NCI-H524 (cell line): ENCODE measurements at places on chromosomes 11 and 22.
A peak's percentile ranks its signal among the peaks of the same experiment; 100 is the strongest.

DNA sequence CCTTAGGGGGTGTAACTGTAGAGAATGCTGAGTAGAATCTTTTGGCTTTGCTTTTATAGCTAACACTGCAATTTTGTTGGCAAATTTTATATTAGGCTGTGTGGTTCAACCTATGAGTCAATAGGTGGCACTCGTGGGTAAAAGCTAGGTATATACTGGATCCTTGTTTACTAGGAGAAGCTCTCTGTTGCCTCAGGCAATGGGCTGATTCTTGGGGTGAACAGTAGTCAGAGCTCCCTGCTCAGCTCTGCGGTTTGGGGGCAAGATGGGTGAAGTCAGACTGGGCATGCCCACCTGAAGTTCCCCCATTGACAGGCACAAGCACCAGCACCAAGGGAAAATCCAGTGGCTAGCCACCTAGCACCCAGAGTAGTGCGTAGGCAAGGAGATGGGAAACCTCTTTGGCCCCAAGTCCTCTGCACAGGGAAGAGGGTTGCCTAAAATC lies 238.7 kb downstream of the FAM181B start:
- DNase-seq, result peak; percentile 41

DNA sequence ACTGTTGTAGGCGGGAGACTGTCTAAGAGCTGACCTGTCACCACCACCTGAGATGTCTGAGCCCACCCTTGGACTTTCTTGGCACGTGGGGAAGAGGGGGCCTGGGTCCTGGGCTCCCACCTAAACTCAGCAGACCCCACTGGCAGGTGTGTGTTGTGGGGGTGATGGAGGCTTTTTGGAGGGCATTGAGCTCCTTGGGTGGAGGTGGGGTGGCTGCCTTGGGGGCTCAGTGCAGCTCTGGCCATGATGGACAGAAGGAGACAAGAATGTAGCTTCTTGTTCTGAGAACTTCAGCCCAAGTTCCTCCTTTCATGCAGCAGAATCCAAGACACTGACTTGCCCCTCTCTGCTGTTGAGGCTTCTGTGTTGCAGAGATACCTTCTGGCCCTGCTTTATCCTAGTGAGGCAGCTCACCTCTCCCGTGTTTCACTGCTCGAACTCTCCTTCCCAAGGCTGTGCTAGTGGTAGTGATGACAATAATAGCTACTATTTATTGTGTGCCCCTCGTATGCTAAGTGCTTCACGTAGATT lies 116.6 kb upstream of the OR4B1 start:
- no peak for DNase-seq

GRCh38 chr11:86120807-86121206 lies 51.9 kb upstream of the PICALM start:
- DNase-seq, result no peak

- DNase-seq, result no peak
These were observed 17.5 kb downstream of the TSSC4 start for GRCh38 chr11:2417856-2418692.

GRCh38 chr11:1779806-1780699 lies 16.3 kb upstream of the CTSD start:
- DNase-seq, result no peak

- no peak for DNase-seq
These were observed 50.5 kb upstream of the PARVG start for GRCh38 chr22:44130076-44130711.

GRCh38 chr22:37561212-37562048 lies 1.1 kb downstream of the CDC42EP1 start:
- DNase-seq, result peak; percentile 13

GRCh38 chr11:7551571-7551970 lies 37.8 kb downstream of the PPFIBP2 start:
- no peak for DNase-seq

DNA sequence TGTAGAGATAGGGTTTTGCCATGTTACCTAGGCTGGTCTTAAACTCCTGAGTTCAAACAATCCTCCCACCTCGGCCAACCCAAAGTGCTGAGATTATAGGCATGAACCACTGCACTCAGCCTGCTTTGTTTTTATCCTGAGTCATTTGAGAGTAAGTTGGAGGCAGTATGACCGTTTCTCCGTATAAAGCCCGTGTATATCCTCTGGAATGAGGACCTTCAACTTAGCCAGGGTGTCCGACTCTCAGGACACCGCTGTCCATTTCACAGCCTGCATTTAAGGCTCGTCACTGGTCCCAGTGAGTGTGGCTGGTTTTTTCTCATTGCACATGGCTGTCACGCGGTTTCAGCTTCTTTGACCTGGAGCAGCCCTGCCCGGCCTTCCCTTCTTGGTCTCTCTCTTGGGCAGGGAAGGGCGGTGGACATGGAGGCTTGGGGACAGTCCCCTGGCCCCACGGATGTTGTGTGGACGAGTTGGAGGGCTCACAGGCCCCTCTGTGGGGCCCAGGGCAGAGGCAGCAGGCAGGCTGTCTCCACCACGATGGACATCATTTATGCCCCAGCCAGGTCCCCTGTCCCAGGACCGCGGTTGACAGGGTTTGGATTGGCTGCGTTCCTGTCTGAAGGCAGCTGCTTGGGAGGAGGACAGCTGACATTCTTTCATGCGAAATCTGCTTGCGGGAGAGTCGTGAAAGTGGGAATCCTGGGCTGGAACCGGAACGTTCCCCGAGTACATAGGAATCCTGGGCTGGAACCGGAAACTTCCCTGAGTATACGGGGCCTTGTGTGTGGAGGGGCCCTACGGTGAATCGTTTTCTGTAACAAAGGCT lies 93.3 kb downstream of the KCNQ1 start:
- no peak for DNase-seq

DNA sequence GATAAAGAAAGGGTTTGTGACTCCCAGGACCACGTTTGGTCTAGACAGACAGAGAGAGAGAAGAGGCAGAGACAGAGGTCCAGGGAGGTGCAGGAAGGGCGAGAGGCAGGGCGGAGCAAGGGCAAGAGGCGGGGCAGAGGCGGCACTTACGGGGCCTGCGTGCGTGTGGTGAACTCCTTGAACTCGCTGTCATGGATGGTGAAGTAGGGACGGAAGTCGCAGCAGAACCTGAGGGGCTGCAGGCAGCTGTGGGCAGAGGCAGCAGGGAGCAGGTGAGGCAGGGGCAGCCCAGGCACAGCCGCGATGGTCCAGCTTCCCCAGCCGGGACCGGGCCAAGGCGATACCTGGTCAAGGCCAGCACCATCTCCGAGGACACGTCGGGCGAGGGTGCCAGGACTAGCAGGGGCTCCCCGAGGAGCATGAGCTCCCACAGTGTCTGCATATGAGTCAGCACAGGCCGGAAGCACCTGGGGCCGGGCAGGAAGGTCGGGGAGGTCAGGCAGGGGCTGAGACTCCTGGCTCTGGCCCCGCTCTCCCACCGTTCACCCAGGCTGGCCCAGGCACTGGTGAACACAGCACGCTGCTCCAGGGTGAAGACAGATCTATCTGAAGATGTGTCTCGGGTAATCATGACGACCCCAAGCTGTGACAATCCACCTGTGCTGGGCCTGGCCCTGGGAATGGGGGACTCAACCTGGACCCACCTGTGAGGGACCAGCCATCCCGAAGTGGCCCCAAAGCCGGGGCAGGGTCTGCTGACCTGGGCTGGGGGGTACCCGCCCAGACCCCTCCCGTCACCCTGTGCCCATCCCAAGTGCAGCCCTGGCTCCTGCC lies 7.2 kb upstream of the PLXNB2 start:
- no peak for DNase-seq

GRCh38 chr22:20928573-20928967 lies 11.4 kb downstream of the CRKL start:
- no peak for DNase-seq

DNA sequence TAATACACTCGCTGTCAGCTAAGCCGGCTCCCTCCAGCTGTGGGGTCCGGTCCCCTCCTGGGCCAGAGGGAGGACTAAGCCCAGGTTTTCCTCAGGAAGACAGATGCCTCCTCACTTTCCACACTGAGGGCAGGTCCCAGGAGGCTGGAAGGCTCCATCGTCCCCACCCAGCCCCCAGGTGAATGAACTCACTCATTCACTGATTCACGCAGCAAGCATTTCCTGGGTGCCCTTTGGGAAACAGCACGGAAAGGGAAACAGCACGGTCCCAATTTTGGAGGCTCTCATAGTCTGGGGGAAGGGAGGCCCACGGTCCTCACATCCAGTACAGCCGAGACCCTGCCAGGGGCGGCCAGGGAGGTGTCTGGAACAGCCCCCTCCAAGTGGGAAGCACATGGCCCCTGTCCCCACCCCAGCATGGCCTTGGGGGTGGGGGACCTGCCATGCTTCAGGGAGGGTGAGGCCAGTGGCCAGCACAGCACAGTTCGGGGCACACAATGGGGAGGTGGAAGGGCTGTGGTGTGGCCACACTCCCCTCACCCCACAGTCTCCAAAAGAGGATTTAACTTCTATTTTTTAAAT lies 9.3 kb upstream of the TH start:
- no peak for DNase-seq

DNA sequence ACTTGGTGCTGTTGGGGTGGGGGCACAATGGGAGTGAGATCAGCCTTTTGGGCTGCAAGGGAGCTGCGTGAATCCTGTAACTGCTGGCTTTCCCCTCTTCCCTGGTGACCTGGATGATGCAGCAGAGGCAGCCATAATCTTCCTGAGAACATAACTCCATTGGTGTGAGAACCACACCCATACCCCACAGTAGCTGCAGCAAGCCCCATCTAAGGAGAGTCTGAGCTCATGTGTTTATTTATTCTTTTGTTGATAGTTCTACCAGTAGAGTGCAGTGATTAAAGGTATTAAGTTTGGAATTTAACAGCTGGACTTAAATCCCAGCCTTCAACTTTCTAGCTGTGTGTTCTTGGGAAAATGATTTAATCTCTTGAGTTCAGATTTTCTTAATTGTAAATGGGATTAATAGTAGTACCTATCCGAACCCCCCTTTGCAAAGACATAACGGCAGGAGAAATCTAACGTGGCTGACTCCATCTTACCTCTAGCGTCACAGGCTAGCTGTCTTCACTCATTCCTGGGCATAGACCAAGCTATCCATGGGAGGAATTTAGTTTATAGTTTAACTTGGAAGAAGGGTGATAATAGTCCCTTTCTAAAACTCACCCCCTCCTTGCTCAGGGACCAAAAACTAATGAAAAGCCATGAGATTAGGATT lies 385.0 kb upstream of the DDI1 start:
- DNase-seq, result no peak

DNA sequence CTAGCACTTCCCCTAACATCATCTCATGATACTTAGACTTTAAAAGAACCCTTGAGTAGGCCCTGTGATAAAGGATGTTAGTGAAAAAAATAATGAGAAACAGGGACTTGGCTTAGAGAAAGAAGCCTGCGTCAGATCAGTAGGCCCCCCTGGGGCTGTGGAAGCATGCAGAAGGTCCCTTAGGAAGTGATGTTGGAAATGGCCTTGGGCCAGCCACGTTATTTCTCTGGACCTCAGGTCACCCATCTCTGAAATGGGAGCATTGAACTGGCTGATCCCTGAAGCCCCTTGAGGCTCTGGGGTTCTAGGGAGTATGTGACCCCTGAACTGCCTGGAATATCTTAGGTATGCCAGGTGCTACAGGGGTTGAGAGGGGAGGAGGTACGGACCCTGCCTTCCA lies 40.2 kb downstream of the MCM5 start:
- DNase-seq, result no peak

- DNase-seq, result no peak
These were observed 513.6 kb downstream of the METTL15 start for GRCh38 chr11:28621753-28622152.

- DNase-seq, result no peak
These were observed 79.7 kb downstream of the MAML2 start for GRCh38 chr11:96263238-96263763.

DNA sequence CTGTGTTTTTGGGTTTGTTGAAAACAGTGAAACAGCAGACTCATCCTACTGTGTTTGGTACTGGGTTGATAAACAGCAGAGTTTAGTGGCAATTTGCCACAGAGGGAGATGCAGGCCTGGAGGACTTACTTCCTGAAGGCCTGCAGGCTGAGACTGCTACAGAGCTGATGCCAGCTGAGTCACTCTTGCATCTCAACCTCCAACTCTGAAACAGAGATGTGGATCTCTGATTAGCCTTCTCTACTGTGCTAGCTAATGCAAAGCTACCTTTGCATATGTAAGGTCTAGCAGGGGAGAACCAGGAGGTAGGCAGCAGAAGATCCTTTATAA lies 14.3 kb downstream of the ATP5MG start:
- DNase-seq, result no peak

DNA sequence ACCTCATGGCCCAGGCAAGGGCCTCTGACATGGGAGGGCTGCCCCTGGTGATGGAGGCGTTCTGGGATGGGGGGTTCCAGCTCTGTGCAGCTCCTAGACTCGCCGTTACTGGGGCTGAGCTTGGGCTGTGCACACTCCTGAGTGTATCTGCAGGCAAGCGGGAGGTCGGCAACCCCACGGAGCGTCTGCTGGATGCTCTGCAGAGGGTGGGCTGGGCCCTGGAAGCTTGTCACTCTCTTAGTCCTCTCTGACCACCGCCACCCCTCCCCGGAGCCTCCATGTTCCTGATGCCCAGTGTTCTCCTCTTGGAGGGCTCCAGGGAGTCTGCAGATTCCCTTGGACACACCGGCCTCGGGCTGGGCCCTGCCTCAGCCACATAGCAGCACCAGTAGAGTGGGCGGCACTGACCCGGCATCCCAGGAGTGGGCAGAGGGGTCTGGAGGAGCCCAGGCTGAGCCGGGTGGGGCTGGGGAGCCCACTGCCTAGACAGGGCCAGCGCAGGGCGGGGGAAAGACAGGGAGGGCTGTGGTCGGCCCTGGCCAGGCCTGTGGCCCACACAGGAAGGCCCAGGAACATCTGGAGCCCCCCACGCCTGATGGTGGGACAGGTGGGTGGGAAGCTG lies 20.6 kb upstream of the MUC5B start:
- no peak for DNase-seq

DNA sequence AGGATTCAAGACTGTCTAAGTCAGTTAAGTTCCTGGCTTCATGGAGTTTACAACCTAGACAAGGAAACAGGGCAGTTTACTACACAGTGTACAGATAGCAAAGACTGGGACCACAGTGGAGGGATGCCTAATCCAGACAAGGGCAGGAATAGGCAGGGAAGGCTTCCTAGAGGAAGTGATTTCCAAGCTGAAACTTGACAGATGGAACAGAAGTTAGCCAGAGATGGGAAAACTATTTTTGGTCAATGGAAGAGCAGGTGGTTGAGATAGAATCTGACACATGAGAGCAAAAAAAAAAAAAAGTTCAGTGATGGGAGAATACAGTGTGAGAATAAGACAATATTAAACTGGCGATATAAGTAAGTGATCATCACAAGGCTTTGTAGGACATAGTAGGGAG lies 1.3 kb downstream of the COA4 start:
- no peak for DNase-seq

DNA sequence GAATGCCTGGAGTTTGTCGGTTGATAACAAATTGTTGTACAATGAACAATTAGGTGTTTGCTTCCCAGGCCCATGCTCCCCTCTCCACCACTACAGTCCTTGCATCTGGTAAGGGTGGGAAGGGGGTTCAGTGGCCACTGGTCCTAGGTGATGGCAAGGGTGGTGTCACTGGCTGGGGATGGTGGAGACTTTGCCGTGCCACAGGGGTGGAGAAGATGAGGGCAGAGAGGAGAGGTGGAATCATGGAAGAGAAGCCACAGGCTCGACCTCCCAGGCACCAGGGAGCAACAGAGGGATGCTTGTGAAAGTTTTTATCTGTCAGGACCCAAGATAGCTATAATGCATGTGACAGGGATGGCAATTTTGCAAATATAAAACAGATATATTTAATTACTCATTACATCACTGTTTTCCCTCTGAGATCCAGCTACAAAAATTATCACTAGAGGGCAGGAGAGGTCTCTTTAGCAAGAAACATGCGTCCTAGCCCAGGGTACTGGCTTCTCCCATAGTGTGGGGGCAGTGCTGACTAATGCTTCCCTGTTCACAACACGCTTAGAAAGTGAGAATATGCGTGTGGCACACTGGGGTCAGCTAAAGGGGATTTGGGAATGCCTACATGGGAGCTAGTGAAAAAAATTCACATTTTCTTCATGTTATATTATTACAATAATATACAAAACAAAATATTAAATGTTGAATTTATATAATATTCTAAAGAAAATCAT lies 49.0 kb upstream of the AMPD3 start:
- DNase-seq, result peak; percentile 85
